ENCODE measurements at places on chromosomes 2 and 18.

GRCh38 chr2:46818141-46818621 is 97.4 kb downstream of the MCFD2 start:
- no peak for DNase-seq

GRCh38 chr2:31082002-31082401 is 56.2 kb downstream of the GALNT14 start:
- DNase-seq: no peak

GRCh38 chr2:237680702-237681478 is 53.5 kb downstream of the LRRFIP1 start:
- no peak for DNase-seq

- no peak for DNase-seq
Observed at GRCh38 chr18:2939317-2939716, 73.6 kb downstream of the LPIN2 start.

DNA sequence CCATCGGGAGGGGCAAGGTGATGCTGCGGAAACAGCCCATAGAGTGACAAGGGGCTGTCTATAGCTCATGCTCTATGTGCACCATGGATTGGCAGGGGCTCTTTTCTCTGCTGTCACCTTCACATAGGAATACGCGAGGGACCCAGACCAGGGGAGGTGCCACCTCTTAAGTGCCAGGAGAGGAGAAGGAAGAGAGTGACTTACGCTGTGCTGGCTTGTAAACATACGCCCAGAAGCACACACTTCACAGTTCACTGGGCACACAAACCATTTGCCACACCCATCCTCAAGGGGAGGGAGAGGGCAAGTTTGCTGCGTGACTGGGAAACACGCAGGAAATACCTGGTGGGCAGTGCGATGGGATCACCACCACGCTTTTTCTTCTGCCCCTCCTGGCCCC is 65.1 kb upstream of the GPR45 start:
- DNase-seq: no peak

DNA sequence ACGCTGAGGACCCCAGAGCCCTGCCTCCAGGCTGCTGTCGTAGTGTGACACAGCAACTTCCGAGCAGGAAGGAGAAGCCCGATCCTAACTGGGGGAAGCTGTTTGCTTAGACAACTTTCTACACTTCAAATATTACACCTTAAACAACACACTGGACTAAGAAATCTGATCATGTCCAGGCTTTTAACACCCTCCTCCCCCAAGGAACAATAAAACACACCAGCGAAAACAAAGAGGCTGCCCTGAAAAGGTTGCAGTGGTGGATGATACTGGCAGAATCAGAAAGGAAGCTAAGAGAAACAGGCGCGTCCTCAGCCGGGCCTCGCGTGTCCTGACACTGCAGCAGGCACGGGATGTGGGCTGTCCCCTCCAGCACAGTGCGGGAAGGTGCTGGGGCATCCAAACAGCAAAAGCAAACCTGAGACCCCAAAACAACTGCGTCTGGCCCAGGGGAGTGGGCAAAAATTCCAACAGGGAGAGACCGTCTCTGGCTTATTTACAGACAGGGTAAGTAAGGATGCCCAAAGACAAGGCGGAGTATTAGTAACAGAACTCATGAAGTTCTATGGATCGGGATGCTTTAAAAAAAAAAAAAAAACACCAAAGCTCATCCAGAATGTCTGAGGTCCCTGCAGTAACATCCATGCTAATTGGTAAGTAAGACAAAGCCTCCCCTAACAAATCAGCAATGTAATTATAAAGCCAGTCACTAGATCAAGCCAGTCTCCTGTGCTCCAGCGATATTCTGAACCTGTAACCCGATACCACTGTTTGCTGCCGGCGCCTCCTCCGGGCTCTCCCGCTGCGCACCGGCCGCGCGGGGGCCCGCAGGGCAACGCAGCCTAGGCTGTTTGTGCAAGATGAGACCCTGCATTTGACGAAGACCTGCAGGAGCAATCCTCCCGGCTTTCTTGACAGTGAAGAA is 9.0 kb downstream of the SERTAD2 start:
- no peak for DNase-seq

- no peak for DNase-seq
Observed at GRCh38 chr2:125684256-125684655, 971.7 kb upstream of the GYPC start.

GRCh38 chr18:13984080-13984479 is 68.7 kb upstream of the MC2R start:
- DNase-seq: no peak

All from stimulated activated CD4-positive, alpha-beta T cell treated with anti-CD3 and anti-CD28 coated beads, Interleukin-2, amount 100 ng/mL, for 4 hours (primary cell).